Naive thymus-derived CD4-positive, alpha-beta T cell (primary cell): ENCODE measurements at places on chromosomes 4 and X. TPM values are rescaled to one million over a fixed set of nuclear protein-coding genes. Genes with fewer than 3 reads are reported as not detected.

The AWAT2 gene
- polyA plus RNA-seq: not detected

The TGIF2LX gene
- not detected for polyA plus RNA-seq

The ANXA10 gene
- not detected for polyA plus RNA-seq

DNA sequence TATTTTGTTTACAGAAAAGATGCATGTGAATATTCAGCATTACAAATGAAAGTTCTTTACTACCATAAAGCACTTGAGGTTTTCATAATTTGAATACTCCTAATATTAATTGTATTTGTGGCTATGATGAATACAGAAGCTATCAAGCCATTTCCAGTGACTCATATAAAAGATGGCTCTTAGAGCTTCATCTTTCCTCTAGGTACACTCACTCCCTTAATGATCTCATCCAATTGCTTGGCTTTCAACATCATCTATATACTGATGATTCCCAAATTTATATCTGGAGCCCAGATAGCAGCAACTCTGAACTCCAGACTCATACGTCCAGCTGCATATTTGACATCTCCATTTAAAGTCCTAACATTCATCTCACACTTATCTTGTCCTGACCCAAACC lies 183.4 kb upstream of the FAM241A start:
- no peaks in the 10 kb centered on the region for H3K27me3 ChIP-seq
- no peak overlapping the region for H3K27ac ChIP-seq
- no peak overlapping the region for H3K4me3 ChIP-seq
- no peaks in the 10 kb centered on the region for H3K36me3 ChIP-seq
- H3K4me1 ChIP-seq: no peaks in the 10 kb centered on the region
- no peak for DNase-seq

- no peak overlapping the region for H3K27ac ChIP-seq
- H3K4me3 ChIP-seq: no peak overlapping the region
- DNase-seq: no peak
These were observed 61.8 kb downstream of the BRWD3 start for GRCh38 chrX:80747832-80748231.

The KLHL34 gene
- polyA plus RNA-seq: 5.1 TPM

- H3K27me3 ChIP-seq: no peaks in the 10 kb centered on the region
- H3K4me3 ChIP-seq: no peak overlapping the region
- H3K27ac ChIP-seq: no peak overlapping the region
- no peaks in the 10 kb centered on the region for H3K36me3 ChIP-seq
- no peak for DNase-seq
- no peaks in the 10 kb centered on the region for H3K4me1 ChIP-seq
These were observed 17.2 kb upstream of the FAT1 start for GRCh38 chr4:186740822-186741221.

- DNase-seq: no peak
- H3K4me3 ChIP-seq: no peak overlapping the region
- H3K36me3 ChIP-seq: no peaks in the 10 kb centered on the region
These were observed 65.6 kb downstream of the OR13H1 start for GRCh38 chrX:131609480-131609879.

DNA sequence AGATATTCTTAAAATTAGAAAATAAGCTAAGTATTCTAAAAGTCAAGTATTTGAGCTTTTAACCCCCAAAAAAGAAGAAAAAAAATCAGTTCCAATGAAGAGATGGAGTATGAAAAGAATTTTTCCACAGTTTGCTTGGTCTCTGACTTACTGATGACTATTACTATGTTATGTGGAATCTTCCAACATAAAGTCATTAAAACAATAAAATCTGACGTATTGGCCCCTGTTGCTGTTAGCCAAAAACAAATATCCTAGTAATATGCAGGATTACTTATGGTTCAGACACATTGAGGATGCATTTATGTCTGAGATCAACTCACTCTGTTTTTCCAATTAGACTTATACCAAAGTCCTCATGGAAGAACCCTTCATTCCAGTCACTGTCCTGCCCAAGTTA lies 517.2 kb upstream of the ADGRL3 start:
- H3K36me3 ChIP-seq: no peaks in the 10 kb centered on the region
- no peaks in the 10 kb centered on the region for H3K27me3 ChIP-seq
- no peak overlapping the region for H3K27ac ChIP-seq
- H3K4me3 ChIP-seq: no peak overlapping the region

The CCNA2 gene
- polyA plus RNA-seq: 0.13 TPM

DNA sequence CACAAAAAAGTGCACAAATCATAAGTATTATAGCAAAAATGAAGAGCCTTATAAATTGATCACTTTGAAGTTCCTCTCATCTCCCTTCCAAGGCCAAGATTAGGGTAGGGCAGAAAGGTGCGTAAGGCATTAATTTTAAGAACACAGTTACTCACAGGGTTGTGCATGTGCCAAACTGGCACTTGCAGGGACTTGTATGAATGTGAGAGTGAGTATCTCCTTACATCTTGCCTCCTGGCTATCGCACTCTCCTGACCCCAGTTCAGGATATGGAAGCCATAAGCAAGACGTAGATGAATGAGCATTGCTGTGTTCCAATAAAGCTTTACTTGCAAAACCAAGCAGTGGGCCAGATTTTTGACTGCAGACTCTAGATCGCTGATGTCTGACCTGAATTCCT lies 510.1 kb upstream of the AADAT start:
- H3K36me3 ChIP-seq: no peaks in the 10 kb centered on the region
- H3K4me3 ChIP-seq: no peak overlapping the region
- no peaks in the 10 kb centered on the region for H3K27me3 ChIP-seq
- H3K4me1 ChIP-seq: no peaks in the 10 kb centered on the region
- no peak overlapping the region for H3K27ac ChIP-seq

DNA sequence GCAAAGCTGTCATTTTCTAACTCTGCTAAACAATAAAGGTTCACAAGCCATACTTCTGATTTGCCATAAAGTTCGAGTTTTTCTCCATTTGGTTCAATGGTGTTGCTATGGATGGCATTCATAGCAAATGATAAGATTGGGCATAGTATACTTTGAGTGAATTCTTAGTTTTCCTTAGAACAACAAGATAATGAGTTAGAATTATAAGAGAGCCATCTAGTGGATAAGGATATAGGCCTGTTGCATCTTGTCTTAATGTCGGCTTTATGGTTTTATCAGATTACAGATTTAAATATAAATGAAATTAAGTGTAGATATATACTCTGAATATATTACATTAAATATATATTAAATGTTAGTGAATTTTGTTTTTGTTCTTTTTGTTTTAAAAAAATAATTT lies 644.6 kb downstream of the IL1RAPL1 start:
- H3K27me3 ChIP-seq: no peaks in the 10 kb centered on the region
- H3K4me3 ChIP-seq: no peak overlapping the region
- no peak for DNase-seq
- H3K27ac ChIP-seq: no peak overlapping the region
- no peaks in the 10 kb centered on the region for H3K36me3 ChIP-seq
- H3K4me1 ChIP-seq: no peaks in the 10 kb centered on the region

- H3K27me3 ChIP-seq: no peaks in the 10 kb centered on the region
- no peak for DNase-seq
- H3K27ac ChIP-seq: no peak overlapping the region
- H3K4me3 ChIP-seq: no peak overlapping the region
- H3K4me1 ChIP-seq: no peaks in the 10 kb centered on the region
These were observed 18.8 kb downstream of the PPP4R3C start for GRCh38 chrX:27444093-27444908.

The OPHN1 gene
- not detected for polyA plus RNA-seq

- no peaks in the 10 kb centered on the region for H3K4me1 ChIP-seq
- H3K27ac ChIP-seq: no peak overlapping the region
- DNase-seq: no peak
- no peaks in the 10 kb centered on the region for H3K27me3 ChIP-seq
These were observed 536.0 kb upstream of the PRKX start for GRCh38 chrX:4249401-4249800.

DNA sequence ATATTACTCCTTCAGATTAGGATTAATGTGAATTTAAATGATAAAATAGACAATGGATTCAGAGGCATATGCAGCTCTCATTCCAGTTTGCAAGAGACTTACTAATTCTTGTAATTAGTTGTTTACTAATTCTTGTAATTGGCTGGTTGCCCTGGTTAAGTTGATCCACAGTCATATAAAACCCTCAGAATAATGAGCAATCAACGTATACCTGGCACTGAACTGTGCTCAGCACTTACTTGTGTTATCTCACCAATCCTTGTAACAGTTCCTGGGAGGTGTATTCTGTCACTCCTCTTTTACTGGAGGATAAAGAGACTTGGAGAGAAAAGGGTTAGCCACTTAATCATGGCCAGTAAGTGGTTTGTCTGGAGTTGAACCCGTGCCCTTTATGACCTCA lies 10.5 kb downstream of the HERC5 start:
- H3K36me3 ChIP-seq: peaks cover 31% of the 10 kb centered on the region
- no peak overlapping the region for H3K27ac ChIP-seq
- H3K27me3 ChIP-seq: no peaks in the 10 kb centered on the region
- DNase-seq: no peak

GRCh38 chr4:113382704-113383103 lies 333.3 kb downstream of the ANK2 start:
- no peaks in the 10 kb centered on the region for H3K36me3 ChIP-seq
- H3K27me3 ChIP-seq: no peaks in the 10 kb centered on the region
- H3K27ac ChIP-seq: no peak overlapping the region
- no peaks in the 10 kb centered on the region for H3K4me1 ChIP-seq

The GPR173 gene
- not detected for polyA plus RNA-seq

DNA sequence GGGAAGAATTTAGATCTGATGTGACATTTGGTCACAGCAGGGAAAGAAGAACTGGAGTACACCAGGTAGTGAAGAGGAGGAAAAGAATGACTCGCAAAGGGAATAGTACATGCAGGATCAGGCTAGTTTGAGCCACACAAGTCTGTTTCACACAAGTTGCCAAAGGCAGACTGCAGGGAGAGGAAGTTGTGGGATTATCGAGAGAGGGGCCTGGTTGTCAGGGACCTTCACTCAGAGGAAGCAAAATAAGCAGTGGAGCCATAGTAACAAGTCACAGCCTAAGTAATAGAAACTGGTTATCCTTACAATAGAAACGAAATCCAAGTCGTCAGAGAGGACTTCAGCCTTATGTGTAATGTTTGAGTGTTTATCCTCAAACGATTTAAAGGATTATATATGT lies 316.7 kb upstream of the HTR2C start:
- no peaks in the 10 kb centered on the region for H3K4me1 ChIP-seq
- H3K27me3 ChIP-seq: no peaks in the 10 kb centered on the region
- H3K27ac ChIP-seq: no peak overlapping the region

GRCh38 chrX:19627533-19627932 lies 112.2 kb upstream of the MAP3K15 start:
- peaks cover 6% of the 10 kb centered on the region for H3K36me3 ChIP-seq
- H3K27me3 ChIP-seq: no peaks in the 10 kb centered on the region
- H3K4me3 ChIP-seq: no peak overlapping the region
- H3K27ac ChIP-seq: no peak overlapping the region
- H3K4me1 ChIP-seq: no peaks in the 10 kb centered on the region

GRCh38 chrX:46865281-46865680 lies 28.4 kb downstream of the RP2 start:
- no peak overlapping the region for H3K4me3 ChIP-seq
- H3K27ac ChIP-seq: no peak overlapping the region
- no peak for DNase-seq
- H3K36me3 ChIP-seq: no peaks in the 10 kb centered on the region
- H3K27me3 ChIP-seq: no peaks in the 10 kb centered on the region

GRCh38 chr4:138045036-138045435 lies 197.1 kb downstream of the SLC7A11 start:
- no peaks in the 10 kb centered on the region for H3K36me3 ChIP-seq
- no peak for DNase-seq
- no peak overlapping the region for H3K4me3 ChIP-seq
- no peaks in the 10 kb centered on the region for H3K27me3 ChIP-seq
- H3K4me1 ChIP-seq: no peaks in the 10 kb centered on the region
- H3K27ac ChIP-seq: no peak overlapping the region
